ENCODE measurements at places on chromosomes 2 and 18.

GRCh38 chr18:10950080-10950875 is 199.1 kb downstream of the PIEZO2 start:
- no peak for DNase-seq

DNA sequence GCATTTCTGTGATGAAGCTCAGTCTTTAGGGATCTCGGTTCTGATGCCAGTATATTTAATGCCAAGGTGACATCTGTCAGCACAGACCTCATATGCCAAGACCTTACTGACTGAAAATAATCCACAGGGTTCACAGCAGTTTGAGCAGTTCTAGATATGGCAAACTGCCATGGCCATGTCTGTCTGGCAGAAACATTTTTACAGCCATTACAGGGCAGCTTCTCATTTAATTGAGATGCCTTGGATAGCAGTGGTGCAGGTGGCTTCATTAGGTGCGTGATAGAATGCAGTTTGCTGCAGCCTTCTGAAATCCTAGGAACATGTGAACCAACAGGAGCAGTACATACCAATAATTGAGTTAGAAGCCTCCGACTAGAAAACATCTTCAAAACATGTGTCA is 510.6 kb downstream of the XIRP2 start:
- no peak for DNase-seq

- no peak for DNase-seq
Measured at GRCh38 chr2:75632091-75632701, 14.4 kb upstream of the MRPL19 start.

GRCh38 chr2:16682431-16683118 is 16.9 kb upstream of the CYRIA start:
- no peak for DNase-seq

GRCh38 chr2:240505910-240506309 is 51.9 kb downstream of the ANKMY1 start:
- no peak for DNase-seq

DNA sequence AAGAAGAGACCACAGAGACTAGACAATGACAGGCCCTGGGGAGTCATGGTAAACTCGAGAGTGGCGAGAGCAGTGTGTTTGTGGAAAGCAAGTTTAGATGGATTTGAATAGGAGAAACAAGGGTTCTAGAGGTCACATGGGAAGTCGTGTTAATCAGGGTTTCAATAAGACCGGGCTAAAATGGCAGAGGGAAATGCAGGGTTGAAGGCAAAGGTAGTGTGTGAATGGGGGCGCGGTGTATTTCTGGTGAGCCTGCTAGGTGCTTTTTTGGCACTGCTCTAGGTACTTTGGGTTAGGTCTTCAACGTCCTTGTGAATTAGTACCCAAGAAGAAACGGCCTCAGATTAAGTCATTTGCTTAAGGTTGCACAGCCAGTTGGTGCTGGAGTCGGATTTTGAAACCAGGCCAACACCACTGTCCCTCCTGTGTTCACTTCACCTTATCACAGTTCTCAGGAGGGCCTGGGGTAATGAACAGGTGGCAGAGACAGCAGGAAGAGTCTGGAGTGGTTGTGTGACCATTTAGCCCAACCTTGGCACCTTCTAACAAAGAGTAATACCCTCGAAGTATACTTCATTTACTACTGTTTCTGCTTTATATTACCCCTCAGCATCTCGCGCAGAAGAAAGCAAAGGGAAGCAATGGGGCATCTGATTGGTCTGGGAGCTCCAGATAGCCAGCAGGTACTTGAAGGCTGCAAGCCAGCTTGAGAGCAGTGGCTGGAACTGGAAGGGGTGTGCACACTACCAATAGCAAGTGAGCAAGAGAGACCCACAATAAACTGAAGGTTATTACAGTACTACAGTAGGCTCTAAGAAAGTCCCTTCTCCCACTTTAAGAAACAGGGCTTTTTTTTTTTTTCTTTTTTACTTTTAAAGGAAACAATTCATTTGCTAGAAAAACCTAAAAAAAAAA is 33.4 kb upstream of the GAREM2 start:
- DNase-seq = no peak

DNA sequence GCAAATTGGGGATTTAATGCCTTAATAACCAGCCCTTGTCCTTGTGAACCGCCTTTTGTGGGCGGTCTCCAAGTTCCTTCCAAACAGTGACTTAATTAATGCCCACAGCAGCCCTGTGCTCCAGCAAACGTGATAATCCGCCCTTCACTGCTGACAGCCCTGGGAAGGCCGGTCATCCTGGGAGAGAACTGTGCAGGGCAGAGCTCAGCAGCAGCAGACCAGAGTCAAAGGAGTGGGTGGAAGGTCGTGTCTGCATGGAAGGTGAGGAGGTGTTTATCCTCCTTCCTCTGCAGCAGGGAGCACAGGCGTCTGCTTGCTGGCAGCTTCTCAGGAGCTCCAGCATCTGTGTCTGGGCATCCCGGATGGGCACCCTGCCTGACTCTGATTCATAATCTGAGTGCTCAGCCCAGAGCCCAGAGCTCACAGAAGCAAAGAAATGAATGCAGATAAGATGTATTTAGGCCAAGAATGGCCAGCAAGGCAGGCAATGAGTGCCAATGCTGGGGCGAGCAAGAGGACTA is 270.0 kb upstream of the PXDN start:
- no peak for DNase-seq

- DNase-seq = no peak
Measured at GRCh38 chr2:59654710-59655109, 898.7 kb downstream of the BCL11A start.

DNA sequence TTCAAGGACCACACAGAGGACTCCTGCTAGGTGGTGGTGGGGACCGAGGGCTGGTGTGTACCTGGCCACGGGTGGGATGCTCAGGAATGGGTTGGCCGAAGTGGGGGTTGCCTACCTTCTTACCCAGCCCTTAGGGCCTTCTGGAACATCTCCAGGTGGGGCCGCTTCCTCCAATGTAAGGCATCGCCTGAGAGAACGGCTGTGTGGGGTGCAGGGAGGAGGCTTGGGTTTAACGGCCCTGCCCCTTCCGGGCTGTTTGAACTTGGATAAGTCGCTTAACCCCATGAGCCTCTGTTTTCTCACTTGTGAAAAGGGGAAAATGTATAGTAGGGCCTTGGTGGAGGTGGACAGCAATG is 35.0 kb downstream of the EMILIN2 start:
- no peak for DNase-seq

DNA sequence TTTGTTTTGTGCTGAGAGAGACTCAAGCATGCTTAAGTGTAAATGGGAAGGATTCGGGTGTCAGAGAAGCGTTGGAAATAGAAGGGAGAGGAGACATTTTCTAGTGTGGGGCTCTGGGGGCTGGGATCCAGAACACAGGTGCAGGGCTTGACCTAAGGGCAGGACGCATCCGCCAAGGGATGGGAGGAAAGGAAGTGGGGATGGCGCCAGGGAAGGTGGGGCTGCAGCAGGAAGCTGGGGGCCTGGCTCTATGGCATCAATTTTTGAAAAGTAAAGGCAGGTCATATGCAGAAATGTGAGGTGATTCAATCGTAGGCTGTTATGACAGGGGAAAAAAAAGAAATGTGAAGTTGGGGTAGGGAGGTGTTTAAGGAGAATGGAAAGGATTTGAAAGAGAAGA is 143.2 kb upstream of the SERTAD2 start:
- DNase-seq = no peak

DNA sequence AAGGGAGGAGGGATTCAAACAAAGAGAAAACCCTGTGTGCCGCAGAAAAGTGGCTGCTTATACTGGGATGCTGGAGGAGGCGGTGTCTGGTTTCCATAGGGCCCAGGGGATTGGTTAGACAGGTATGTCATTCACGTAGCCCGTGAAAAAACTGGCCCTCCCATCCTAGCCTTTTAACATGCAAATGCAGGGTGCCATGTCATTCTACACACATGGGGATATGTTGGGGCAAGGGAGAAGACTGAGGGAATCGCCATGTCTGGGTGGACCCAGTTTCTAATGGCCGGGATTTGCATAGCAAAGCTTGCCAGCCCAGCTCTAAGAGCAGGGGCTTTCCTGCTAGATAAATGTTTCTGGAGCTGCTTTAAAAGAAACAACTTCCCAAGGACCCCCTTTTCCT is 8.2 kb upstream of the RNU2-63P start:
- no peak for DNase-seq
